ENCODE measurements at places on chromosomes 11 and 22. TPM values are rescaled to one million over a fixed set of nuclear protein-coding genes. Genes with fewer than 3 reads are reported as not detected.

Gene GPHA2
- 13.0 TPM for polyA plus RNA-seq

Gene KRTAP5-9
- 0.42 TPM for polyA plus RNA-seq

DNA sequence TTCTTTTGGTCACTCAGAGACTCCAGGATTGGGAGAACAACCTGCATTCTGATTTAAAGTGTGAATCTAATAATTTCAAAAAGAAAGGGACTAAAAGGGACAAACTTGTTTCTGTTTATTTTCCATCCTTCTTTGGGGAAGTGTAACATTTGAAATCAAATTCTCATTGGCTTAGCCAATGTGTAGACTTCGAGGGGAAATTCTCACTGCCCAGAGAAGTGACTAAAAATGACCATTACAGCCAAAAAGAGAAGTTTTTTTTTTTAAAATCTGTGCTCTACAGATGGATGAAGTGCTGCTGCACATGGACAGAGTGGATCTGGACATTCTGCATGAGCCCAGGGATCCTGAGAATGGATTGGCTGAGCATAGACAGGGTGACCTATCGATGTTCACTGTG, 49.4 kb upstream of the ELF5 start:
- no peak for DNase-seq

- no peak for DNase-seq
Observed at GRCh38 chr11:75337195-75337654, 14.2 kb downstream of the ARRB1 start.

DNA sequence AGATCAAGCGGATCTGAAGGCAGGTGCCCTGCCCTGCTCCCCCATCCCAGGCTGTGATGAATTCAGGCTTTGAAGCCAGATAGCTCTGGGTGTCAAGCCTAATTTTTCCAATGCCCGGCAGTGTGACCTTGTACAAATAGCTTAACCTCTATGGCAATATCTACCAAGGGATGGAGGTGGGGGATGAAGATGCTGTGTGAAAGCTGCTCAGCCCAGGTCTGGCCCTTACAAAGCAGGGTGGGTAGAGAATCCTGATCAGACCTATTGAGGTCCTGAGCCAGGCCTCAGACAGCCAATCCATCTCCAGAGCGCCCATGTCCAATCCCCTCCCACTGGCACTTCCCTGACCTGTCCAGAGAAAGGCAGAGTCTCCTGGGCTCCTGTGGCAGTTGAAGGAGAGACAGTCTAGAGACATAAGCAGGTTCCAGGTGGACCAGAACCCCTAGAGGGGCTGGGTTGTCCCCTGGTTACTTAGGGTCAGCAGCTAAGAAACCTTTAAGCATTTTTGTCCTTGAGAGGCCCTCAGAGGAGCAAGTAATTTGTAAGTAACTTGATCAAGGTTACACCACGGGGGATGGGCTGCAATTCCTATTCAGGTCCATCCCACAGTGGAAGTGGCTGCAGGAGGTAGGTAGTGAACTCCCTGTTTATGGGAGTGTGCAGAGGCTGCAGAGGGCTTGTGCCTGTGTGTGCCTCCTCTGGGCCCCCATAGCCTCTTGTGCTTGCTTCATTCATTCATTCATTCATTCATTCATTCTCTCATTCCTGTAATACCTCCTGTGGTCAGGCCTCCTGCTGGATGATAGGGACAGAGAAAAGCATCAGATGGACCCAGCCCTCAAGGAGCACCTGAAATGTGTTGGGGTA, 10.4 kb downstream of the P2RY2 start:
- no peak for DNase-seq

- DNase-seq, result no peak
Observed at GRCh38 chr22:19689408-19689807, 24.9 kb upstream of the SEPTIN5 start.

DNA sequence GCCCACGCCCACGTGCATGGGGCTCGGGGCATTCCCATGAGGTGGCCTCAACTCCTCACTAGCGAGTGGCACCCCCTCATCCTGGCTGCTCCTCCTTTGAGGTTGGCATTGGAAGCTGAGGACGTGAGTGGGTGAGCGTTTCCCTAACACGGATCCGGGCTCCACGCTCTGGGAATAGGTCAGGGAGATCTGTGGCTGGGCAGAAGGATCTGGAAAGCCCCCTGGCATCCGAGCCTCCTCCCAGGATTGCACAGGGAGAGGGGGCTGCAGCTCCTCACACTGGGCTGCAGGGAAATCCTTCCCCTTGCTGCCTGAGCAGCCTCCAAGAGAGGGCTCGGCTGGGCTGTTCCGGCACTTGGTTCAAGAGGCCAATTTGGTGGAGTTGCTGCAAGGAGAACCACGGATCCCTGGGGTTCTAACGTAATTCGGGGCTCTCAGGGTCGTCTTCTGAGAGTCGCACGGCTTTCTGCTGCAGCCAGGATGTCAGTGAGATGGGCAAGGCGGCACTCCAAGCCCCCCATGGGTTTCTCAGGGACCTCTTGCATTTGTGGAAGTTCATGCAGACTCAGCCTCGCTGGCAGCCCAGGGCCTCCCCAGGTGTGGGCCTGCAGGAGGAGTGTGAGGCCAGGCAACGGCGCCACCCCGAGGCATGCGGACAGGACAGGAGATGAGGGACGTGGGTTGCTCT, 1119.0 kb downstream of the BRD1 start:
- no peak for DNase-seq

- no peak for DNase-seq
Observed at GRCh38 chr22:17250380-17251082, 31.3 kb upstream of the ADA2 start.

DNA sequence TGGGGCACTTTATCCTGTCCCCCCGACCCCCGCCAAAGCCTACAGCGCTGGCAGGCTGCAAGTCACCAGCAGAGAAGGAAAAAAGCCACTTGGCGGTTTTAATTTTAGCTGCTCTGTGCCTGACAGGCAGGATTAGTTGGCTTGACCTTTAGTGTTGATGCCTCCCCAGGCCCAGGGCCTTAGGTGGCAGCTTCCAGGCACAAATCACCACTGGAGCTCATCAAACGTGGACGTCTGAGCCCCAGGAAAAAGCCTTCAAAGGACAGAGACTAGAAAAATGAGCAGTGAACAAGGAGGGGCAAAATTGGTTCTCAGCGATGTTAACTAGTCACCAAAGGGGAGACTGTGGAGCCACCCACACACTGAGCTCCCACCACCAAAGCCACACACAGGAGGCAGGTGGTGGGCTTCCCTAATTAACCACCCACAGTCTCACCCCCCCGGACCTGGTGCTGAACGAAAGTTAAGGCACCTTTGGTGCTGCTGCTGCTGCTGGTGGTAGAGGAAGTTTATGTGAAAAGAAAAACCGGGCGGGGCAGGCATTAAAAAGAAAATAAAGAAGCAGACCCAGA, 4.4 kb upstream of the PYGM start:
- no peak for DNase-seq

GRCh38 chr22:45959719-45960476, 17.1 kb downstream of the WNT7B start:
- DNase-seq, result no peak

Measured in HepG2 (cell line).